ENCODE measurements at places on chromosomes 3 and 15.

DNA sequence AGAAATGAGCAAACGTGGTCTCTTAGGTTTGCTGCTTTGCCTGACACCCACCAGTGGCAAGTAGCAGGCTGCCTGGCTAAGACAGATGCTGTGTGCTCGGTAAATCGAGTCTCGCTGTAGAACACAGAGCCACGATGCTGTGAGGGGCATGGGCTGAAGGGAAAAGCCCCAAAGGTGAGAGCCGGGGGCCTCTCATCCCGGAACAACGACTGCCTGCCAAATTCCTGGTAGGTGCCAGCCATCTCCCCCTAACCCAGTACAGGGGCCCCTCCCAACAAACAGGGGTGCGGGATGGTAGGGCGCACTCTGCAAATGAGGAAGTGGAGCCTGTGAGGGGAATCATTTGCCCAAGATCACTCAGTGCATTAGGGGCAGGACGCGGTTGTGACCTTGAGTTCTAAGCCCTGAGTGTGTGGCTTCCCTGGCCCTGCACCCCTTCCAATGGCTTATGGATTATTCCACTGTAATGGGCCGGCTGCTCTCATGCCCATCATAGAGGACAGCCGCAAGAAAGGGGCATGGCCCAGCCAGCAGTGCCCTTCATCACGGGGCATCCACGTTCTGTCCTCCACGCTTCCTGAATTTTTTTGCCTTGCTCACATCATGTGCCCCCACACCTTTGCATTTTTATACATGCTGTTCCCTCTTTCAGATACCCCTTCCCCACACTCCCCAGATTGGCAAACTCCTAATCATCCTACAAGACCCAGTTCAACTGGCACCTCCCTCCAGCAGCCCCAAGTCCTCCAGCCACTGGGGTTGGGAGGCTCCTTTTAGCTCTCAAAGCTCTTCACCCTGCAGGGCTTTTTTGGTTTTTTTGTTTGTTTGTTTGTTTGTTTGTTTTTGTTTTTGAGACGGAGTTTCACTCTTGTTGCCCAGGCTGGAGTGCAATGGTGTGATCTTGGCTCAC lies 125.4 kb downstream of the NUP210 start:
- no peak for DNase-seq

- no peak for DNase-seq
Measured at GRCh38 chr15:81338170-81339007, 14.4 kb upstream of the STARD5 start.

DNA sequence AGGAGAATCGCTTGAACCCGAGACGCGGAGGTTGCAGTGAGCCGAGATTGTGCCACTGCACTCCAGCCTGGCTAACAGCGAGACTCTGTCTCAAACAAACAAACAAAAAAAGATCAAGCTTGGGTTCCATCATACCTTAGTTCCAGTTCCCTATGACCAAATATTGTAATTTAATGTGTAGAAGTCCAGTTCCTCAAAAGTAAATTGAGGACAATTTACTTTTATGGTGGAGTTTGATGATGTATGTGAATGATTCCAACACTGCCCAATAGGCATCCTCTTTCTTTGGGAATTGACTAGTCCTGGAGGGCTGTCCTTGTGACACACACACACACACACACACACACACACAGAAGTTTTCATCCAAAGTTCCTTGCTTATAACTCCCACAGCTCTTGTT lies 2.8 kb upstream of the PKM start:
- DNase-seq = no peak

DNA sequence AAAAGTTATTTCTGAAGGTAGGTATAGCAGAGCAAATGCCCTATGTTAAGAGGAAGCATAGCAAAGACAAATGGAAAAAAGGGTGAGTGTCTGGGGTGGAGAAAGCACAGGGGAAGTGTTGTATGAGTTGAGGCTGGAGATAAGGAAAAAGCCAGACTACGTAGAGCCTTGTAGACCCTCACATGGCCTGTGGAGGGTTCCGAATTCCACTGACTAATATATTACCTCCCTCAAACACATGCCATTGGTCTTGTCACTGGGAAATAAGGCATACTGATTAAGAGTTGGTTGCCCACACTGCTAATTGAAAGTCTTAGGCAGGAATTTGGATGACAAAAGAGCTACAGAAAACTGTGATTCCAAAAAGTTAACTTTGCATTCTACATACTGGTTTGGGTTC lies 65.2 kb downstream of the TRAT1 start:
- no peak for DNase-seq

DNA sequence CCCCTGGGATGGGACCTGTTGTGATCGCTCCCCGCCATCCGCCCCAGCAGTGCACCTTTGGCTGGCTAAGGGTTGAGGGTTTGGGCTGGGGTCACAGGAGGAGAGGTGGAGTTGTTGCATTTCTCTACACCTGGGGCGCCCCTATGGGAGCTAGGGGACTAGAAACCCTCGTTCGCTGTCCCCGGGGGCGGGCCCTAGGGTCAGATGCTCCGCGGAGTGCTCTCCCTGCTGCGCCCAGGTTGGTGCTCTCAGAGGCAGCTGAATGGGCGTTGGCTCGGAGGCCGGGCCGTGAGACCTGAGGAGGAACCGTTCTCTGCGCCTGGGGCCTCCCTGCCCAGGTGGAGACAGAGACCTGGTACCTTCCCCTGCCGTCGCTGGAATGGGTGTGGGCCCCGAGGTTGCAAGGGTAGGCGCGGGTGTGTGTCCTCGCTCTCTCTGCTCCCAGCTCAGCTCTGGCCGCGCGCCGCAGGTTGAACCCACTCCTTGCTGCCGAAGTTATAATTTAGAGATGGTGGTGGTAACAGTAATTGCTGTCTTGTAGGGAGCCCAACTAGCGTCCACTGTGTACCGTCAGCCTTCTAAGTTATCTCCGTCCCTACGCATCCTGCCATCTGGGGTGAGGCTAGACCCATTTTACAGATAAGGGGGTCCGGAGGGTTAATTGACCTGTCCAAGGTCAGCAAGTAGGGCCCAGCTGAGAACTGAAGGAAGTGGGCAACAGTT lies 965 bp downstream of the FLNB start:
- no peak for DNase-seq

DNA sequence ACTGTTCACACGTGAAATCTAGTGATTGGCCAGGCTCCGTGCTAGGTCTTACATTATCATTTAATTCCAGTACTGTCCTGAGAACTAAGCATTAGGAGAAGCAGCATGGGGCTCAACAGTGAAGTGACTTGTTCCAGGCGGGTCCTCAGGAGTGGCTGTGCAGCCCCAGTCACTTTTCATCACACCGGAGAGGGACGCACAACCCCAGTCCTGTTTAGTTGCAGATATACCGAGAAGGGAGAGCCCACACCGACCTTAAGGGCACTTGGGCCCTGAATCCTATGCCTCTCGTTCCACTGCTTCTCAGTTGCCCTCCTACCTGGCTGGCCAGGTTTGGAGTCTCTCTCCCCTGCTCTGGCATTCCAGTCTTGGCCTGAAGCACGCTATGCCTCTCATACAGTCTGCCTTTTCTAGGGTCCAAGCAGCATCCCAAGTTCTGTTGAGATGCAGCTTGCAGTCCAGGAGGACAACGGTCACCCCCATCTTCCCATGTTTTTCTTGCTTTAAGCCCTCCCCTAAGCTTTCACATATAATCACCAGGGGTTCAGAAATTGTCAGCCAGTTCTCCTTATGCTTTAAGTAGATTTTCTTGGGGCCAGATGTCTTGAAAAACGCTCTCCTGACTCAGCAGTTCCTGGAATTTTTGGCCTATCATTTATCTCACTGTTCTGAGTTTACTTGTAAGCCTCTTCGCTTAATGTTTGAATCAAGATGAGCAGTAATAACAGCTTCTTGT lies 10.1 kb downstream of the FAM131A start:
- no peak for DNase-seq

GRCh38 chr3:101632586-101632985 lies 44.3 kb downstream of the ZBTB11 start:
- no peak for DNase-seq

- no peak for DNase-seq
Measured at GRCh38 chr3:150371741-150372254, 36.3 kb upstream of the TSC22D2 start.

DNA sequence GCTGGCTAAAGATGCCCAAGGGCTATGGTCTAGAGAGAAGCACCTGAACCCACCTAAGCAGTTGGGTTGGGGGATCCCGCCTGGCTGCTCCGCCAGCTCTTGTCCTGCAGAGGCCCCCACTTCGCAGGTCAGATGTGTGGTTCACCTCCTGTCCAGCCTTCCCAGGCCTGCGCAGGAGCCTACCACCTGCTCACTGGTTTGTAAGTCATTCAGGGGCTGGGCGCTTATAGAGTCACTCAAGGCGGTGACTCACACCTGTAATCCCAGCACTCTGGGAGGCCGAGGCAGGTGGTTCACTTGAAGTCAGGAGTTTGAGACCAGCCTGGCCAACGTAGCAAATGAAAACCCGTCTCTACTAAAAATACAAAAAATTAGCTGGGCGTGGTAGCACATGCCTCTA lies 3.9 kb upstream of the FURIN start:
- no peak for DNase-seq

- DNase-seq = no peak
Measured at GRCh38 chr15:80902298-80902801, 87.3 kb downstream of the MESD start.

DNA sequence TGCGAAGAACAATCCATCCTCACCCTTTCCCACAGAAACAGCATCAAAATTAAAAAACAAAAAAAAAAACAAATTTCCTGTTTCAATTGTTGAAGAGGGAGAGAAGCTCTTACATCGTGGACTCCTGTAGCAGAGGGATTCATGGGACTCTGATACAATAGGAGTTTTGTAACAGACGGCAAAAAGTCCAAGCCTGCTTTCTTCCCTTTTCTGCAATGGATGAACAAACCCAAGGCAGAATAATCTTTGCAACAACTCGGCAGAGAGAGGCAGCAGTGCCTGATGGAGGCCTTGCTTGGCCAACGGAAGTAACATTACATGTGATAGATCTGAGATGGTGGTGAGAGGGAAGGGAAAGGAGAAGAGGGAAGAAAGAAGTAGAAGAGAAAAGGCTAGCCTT lies 26.9 kb downstream of the CCR4 start:
- DNase-seq = no peak

DNA sequence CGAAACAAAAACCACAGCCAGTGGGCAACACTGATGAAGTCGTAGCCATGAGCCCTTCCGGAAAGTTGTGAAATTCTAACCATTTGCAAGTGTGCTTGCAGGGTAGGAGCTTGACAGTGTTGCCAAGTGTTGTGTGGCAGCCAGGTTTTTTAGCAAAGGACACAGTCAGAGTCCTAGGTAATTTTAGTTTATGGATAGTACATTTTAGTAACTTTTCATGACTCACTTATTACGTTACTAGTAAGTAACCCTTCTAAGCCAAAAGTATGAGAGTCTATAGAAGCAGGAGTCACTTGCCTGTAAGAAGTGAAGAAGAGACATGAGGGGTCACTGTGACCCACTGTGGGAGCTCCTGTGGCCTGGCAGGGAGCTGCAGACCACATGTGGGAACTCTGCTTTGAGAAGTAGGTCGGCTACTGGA lies 54.8 kb upstream of the ADPGK start:
- DNase-seq = no peak

GRCh38 chr3:32457971-32458471 lies 44.6 kb downstream of the CMTM6 start:
- no peak for DNase-seq

GRCh38 chr3:120419797-120420196 lies 31.0 kb downstream of the FSTL1 start:
- DNase-seq = no peak

- DNase-seq = no peak
Measured at GRCh38 chr3:16060945-16061344, 113.5 kb upstream of the GALNT15 start.

DNA sequence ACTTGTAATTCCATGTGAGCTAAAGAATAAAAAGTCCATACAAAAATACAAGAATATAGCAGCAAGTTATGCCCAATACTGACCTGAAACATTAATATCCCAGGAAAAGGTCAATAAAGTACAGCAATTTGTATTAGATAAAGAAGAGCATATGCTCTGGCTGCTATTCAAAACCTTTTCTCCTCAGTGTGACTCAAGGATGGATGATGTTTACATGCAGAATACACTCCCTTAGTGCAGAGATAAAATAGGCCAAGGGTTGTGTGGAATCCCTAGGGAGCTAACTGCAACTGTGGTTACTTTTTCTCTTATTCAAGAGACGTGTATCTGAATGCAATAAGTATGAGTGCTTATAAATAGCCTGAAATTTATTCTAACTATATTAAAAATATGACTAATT lies 78.7 kb downstream of the SLC9A9 start:
- no peak for DNase-seq

- DNase-seq = no peak
Measured at GRCh38 chr3:194828116-194828515, 142.4 kb downstream of the FAM43A start.

DNA sequence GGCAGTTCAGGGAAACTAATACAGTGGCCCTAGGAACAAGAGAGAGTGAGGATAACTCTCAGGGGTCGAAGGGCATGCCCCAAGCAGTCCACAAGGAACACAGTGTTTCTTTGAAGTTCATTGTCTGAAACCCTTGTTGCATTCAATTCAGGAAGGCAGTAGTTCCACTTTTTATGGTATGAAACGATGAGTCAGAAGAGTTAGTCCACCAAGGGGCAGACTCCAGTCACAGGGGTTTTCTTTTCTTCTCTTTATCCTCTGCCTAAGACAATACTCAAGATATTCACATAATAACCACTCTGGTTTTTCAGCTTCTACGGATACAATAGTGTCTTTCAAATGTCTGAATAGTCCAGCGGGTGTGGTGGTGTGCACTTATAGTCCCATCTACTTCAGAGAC lies 23.7 kb upstream of the TICRR start:
- no peak for DNase-seq

GRCh38 chr3:133987948-133988484 lies 41.7 kb downstream of the SLCO2A1 start:
- no peak for DNase-seq

DNA sequence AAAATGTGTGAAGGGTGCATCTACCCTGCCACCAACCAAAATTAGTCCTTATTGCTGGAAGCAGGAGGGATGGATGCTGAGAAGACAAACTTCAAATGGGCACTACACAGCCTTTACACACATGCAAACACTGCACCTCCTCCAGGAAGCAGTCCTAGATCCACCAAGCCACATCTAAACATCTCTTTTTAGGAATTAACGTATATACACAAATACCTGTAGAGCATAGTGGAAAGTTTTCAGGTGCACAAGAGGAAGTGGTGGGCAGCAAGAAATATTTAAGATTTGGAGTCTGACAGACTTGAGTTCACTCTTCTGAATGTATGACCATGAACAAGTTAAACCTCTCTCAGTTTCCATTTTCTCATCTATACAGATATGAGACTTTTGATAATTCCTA lies 456.6 kb upstream of the PROK2 start:
- no peak for DNase-seq

- no peak for DNase-seq
Measured at GRCh38 chr3:180529778-180530177, 72.2 kb upstream of the TTC14 start.

Measured in hippocampal formation (tissue), 2 donors.